Activated B cell treated with CpG ODN at 0.5 μM for 24 hours (primary cell): ENCODE measurements at places on chromosomes 12 and 14. TPM values are rescaled to one million over a fixed set of nuclear protein-coding genes. Genes with fewer than 3 reads are reported as not detected.

DNA sequence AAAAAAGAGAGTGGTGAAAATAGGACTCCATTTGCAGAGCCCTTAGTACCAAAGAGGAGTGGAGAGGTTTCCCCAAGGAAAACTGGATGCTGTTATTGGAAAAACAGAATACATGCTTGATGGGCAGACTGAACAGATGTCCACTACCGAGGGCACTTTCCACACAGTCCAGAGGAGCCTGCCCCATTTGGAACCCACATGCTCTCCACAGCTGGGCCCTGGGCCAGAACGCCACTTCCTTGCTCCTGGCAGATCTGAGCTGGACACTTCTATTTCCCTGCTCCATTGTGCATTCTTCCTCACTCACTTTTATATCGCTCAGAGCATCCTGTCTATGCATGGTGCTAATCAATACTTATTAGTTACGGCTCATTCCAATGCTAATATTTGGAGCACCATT lies 249.9 kb downstream of the SLC15A4 start:
- no peak for DNase-seq
- no peaks in the 10 kb centered on the region for H3K4me1 ChIP-seq
- no peaks in the 10 kb centered on the region for H3K27me3 ChIP-seq
- no peak overlapping the region for H3K4me3 ChIP-seq

DNA sequence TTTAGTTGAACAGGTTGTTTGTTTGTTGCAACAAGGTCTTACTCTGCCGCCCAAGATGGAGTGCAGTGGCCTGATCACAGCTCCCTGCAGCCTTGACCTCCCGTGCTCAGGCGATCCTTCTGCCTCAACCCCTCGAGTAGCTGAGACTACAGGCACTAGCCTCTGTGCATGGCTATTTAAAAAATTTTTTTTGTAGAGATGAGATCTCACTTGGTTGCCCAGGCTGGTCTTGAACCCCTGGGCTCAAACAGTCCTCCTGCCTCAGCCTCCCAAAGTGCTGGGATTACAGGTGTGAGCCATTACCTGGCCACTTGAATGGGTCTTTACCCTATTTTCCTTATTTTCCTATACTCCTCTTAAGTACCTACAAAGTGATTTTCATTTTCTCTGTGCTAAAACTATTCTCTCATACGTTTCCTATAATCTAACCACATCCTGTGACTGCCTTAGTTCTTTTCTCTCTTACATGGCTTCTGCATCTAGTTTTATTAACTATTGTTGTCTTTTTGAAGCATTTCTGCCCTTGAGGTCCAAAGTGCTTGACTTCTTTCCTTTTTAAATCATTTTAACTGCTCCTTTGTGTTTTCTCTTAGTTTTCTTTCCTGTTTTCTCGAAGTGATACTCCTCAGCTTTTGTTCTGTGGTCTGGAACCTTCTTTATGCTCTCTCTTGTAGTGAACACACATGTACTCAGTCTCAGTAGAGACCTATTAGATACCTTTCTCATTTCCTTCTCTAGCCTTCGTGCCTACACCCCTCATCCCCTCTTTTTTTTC lies 14.1 kb downstream of the GPX2 start:
- H3K27me3 ChIP-seq: no peaks in the 10 kb centered on the region
- peaks cover 67% of the 10 kb centered on the region for H3K36me3 ChIP-seq
- peaks cover 14% of the 10 kb centered on the region for H3K4me1 ChIP-seq
- H3K4me3 ChIP-seq: no peak overlapping the region

- H3K4me1 ChIP-seq: no peaks in the 10 kb centered on the region
- H3K4me3 ChIP-seq: no peak overlapping the region
- peak; percentile 25 for DNase-seq
- peaks cover 6% of the 10 kb centered on the region for H3K27me3 ChIP-seq
Measured at GRCh38 chr12:117236456-117237001, 46.3 kb upstream of the FBXO21 start.

- H3K36me3 ChIP-seq: peaks cover 14% of the 10 kb centered on the region
- H3K27ac ChIP-seq: no peak overlapping the region
- H3K4me3 ChIP-seq: no peak overlapping the region
- DNase-seq: no peak
- no peaks in the 10 kb centered on the region for H3K27me3 ChIP-seq
Measured at GRCh38 chr14:55592436-55592835, 12.4 kb downstream of the KTN1 start.

DNA sequence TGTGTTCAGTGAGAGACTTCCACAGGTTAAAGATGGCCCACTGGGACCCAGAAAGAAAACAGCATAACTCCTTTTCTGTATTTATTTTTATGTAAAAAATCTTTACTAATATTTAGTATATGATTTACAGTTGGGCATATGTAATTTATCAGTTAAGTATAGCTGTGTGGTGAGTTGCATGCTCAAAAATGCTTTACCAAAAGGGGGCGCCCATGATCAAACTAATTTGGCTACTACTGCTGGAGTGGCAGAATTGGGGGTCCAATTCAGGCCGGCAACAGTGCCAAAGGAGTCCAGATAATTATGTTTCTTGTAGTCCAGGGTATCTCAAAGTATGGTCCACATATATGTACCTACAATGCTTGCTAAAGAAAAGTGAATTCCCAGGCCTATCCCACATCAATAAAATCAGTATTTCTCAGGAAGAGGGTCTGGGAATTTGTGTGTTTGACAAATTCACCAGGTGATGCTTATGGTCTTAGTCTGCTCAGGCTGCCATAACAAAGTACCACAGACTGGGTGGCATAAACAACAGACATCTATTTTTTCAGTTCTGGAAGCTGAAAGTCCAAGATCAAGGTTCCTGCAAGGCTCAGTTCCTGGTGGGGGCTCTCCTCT lies 152.0 kb downstream of the KTN1 start:
- H3K27me3 ChIP-seq: no peaks in the 10 kb centered on the region
- no peaks in the 10 kb centered on the region for H3K36me3 ChIP-seq
- no peak overlapping the region for H3K4me3 ChIP-seq
- no peak for DNase-seq

DNA sequence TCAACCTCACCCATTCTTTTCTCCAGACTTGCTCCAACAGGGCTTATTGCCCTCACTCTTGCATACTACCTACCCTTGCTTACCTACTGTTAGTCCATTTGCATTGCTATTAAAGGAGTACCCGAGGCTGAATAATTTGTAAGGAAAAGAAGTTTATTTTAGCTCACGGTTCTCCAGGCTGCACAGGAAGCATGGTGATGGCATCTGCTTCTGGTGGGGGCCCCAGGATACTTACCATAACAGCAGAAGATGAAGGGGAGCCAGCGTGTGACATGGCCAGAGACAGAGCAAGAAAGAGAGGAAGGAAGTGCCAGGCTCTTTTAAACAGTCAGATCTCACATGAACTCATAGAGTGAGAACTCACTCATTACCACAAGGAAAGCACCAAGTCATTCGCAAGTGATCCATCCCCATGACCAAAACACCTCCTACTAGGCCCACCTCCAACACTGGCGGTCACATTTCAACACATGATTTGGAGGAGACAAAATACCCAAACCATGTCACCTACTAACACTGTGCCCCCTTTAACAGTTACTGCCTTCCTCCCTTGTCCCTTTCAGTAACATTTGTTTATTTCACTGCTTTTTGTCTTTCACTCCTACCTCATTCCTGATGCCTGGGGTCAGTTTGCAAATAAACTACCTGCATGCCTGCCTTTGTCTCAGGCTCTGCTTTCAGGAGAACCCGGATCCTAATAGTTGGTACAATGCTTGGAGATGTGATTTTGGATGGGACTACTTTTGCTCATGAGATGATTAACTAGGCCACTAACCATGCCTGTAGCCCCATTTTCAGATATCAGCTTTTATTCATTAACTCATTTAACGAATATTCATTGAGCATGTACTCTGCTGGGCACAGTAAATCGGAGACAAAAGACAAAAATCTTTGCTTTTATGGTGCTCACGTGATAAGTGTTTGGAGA lies 41.6 kb upstream of the CSRP2 start:
- no peak overlapping the region for H3K4me3 ChIP-seq
- no peak for DNase-seq
- H3K4me1 ChIP-seq: no peaks in the 10 kb centered on the region

DNA sequence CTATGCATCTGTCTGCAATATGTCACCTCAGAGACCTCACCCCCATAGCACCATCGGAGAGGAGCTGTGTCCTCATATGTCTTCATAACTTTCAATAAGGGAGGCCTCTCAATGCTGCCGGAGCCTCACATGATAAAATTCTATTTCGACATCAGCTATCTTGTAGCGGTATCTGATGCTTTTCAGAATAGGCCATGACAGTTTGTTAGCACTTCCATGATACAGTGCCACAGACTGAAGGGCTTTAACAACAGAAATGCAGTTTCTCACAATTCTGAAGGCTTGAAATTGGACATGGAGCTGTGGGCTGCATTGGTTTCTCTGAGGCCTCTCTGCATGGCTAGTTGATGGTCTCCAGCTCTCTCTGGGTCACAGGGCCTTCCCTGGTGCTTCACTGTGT lies 125.0 kb upstream of the PZP start:
- H3K27me3 ChIP-seq: no peaks in the 10 kb centered on the region
- DNase-seq: no peak
- no peak overlapping the region for H3K4me3 ChIP-seq
- H3K4me1 ChIP-seq: peaks cover 8% of the 10 kb centered on the region

Gene CMA1
- total RNA-seq: not detected in 2 replicates
